ENCODE measurements at places on chromosomes 6 and 20. TPM values are rescaled to one million over a fixed set of nuclear protein-coding genes. Genes with fewer than 3 reads are reported as not detected.

Gene HLA-DOA
- 4.6 TPM for polyA plus RNA-seq

Gene SIRPB2
- 1.0 TPM for polyA plus RNA-seq

Gene OPN5
- polyA plus RNA-seq, result 0.47 TPM

Gene TMEM200A
- 26.4 TPM for polyA plus RNA-seq

Gene IMPG1
- polyA plus RNA-seq, result 1.3 TPM

Gene LY6G6D
- not detected for polyA plus RNA-seq

Gene TREM2
- 0.47 TPM for polyA plus RNA-seq

Measured in left renal cortex interstitium (tissue), 4 donors.